ENCODE measurements at places on chromosomes 5 and 9.
A peak's percentile ranks its signal among the peaks of the same experiment; 100 is the strongest.

DNA sequence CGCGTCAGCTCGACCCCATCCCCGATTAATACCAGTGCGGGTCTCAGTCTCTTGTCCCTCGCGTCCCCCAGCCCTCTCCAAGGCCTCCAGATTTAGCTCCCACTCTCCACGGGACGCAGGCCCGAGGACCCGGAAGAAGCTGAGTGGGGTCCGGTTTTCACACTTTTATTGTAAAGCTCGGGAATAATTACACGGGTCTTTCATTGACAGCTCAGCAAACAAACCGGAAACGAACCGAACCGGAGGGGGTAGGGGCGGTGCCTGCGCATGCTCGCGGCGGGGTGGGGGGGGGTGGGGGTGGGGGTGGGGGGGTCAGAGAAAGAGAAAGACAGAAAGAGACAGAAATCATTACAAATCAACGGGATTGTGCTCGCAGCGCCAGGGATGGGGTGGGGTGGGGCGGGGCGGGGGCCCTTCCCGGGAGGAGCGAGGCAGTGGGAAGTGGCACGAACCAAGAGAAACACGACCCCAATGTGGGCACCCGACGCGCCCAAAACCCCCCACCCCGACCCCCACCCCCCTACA is 27.9 kb downstream of the PCDH1 start:
- peak; percentile 46 for DNase-seq

DNA sequence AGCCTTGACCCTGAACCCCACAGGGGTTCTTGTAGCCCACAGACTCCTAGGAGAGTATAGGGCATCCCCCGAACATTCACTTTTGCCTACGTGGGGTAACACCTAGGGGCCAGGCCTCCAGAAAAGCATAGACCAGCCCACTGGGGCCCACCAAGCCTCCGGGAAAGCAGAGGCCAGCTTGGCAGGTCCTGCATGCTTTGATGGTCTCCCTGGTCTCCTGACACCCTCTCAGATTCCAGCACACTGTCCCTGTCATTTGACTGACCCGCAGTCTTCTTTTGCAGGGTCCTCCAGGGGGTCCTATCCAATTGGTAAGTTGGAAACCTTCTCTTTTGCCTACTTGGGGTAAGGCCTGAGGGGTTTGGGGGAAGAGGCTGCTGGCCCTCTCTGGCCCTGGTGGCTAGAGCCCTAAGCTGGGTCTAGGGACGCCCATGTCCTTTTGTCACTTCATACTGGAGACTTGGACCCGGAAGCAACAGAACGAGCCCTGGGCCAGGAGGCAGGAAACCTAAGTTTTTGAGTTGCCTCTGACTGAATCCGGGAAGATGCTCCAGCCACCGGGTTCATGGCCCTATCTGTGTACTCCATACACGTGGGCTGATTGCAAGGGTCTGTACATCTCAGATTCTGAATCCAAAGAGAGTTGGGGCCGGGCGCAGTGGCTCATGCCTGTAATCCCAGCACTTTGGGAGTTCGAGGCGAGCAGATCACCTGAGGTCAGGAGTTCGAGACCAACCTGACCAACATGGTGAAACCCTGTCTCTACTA is 20.9 kb upstream of the ORM1 start:
- no peak for DNase-seq

- DNase-seq, result no peak
Observed at GRCh38 chr9:104107799-104108198, 13.7 kb downstream of the SMC2 start.

DNA sequence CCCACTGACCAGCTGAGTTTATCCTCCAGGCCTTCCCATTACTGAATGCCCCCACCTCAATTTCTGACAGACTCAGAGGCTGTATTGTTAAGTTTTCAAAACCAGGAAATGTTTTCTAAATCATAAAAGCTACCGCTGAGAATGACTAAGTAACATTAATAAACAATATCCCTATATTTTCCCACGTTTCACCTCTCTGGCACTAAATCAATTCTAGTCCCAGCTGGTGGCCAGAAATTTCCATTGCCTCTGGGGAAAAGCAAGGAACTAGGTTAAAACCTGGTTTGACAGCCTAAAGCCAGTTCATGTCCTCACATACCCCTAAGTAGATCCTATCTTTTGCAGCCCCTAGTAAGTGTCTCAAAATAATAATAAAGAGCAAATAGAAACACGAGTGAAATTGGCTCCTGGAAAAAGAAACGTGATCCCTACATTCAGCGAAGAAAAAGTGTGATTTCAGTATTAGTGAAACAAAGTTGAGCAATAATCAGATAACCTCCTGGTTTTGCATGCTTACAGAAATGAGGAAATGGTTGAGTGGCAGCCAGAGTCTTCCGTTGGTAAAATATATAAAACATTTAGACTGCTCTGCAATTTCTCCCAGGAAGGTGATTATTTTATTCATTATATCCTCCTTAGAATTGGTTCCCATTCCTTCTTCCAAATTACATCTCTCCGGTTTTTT is 110.9 kb downstream of the ESM1 start:
- no peak for DNase-seq

DNA sequence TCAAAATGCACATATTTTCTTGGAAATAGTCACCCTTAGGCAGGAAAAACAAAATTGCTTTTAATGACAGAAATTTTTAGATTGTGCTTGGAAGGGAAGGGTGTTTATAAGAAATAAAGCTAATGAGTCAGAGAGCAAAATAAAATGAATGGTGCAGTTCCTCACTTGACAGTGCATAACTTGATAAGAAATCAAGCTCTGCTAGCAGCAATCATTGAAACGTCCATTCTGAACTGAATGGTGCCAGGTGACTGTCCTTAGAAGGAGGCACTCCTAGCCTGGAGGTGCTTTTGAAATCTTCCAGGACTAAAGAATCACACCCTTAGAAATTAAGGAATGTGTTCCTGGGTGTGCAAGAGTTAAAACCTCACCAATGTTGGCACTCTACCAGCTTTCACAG is 202.5 kb downstream of the EFNA5 start:
- no peak for DNase-seq

GRCh38 chr5:132138260-132138659 is 64.7 kb downstream of the CSF2 start:
- DNase-seq, result peak; percentile 40

- peak; percentile 42 for DNase-seq
Observed at GRCh38 chr5:35202319-35203111, 27.8 kb downstream of the PRLR start.

DNA sequence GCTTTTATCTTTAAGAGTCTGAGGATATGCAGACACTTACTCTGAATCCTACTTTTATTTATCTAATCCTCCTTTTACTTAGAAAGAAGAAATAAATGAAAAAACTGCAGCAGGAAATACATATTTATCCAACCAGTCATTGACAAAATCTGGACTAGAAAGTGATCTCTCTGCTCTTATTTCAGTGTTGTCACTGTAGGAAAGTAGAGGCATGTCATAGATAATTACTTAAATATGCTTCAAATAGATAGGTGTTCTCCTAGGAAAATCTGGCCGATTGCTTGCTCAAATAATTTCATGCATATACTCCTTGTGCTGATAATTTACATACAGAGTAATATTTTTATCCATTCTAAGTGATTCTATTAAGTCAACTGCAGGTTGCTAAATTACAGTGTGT is 2001.9 kb upstream of the C9orf72 start:
- no peak for DNase-seq

DNA sequence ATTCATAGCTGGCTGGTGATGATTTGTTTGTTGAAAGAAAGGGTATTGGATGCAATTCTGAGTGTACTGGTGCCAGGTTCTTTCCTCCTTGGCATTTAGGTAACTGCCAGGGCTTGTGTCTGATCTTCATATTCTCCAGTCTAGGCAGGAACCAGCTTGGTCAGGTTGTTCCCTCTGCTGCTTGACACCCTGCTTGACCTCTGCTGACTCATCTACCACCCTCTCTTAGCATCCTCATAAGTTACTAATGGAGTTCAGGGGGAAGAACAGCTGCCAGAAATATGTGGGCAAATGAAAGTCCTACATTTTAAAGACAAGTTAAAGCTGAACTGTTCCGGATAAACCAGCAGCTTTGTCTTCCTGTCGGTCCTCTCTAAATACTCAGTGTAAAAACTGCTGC is 116.1 kb upstream of the TNC start:
- peak; percentile 92 for DNase-seq

- DNase-seq, result peak; percentile 70
Observed at GRCh38 chr9:99778308-99778707, 43.4 kb upstream of the NR4A3 start.

- DNase-seq, result no peak
Observed at GRCh38 chr9:72539824-72540347, 18.5 kb downstream of the TMC1 start.

DNA sequence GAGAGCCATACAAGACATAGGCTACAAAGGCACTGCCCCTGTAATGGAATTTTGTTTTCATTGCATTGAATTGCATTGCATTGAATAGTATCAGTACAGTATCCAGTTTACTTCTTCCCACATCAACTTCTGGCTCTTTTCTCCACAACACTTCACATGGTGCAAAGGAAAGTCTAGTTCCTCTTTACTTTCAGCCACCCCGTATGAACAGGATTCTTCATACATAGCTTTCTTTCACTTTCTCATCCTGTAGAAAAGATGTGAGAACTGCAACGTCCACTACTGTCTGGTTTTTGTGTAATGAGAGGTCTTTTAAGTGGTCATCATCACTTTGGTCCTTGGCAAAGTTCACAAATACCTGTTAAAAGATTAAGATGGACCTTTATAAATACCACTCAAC is 20.2 kb downstream of the NIPSNAP3B start:
- no peak for DNase-seq

DNA sequence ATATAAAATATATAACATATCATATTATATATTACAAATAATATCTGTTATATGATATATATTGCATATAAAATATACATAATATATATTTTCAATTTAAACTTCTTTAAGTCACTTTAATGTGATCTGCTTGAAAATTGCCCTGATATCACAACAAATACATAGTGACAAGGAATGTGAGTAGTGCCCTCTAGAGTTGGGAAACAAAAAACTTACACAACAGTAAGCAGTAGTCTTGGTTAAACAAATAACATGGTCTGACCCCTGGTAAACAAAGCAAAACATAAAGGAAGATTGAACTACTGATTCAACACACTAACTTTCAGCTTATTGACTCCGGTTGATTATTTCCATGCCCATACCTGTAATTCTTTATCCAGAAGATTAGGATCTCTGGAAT is 188.3 kb upstream of the NMUR2 start:
- DNase-seq, result no peak

GRCh38 chr5:148403344-148403743 is 19.6 kb downstream of the FBXO38 start:
- no peak for DNase-seq

DNA sequence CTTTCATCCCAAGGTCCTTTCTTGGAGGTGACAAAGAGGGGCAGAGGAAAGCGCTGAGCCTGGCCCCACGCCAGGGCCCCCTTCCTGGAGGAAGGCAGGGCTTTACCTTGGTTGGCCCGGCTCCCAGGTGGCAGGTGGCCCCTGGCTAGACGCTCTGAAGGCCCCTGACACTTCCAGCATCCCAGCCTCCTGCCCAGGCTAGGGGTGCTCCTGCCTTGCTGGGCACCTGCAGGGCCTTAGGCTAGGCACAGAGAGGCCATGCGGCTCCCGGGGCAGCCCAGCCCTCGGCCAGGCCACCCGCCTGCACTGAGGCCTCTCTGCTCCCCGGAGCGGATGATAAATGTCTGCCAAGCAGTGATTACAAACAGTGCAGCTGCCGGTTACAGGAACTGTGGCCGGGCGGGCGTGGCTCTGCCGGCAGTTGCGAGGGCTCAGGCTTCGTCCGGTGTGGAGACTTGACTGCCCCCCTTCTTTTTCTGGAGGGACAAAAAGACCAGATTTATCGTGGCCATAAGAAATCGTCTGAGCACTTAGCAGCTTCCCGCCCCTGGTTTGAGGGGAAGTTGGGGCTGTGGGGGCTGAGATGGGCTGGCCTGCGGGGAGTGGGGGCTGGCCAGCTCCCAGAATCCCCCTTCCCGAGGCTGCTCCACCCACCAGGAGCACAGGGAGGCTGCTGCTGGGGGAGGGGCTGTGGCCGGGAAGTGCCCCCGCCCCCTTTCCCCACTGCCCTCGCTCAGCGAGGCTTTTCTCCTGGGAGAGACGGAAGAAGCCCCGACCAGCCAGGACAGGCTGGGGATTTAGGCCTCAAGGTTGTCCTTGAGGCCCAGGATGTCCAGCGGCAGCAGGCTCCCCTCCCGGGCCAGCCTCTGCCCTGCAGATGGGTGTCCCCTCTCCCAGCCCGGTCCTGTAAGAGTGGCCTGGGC is 31.6 kb upstream of the UBAC1 start:
- DNase-seq, result peak; percentile 78

GRCh38 chr5:39464088-39464487 is 39.3 kb upstream of the DAB2 start:
- DNase-seq, result peak; percentile 76

DNA sequence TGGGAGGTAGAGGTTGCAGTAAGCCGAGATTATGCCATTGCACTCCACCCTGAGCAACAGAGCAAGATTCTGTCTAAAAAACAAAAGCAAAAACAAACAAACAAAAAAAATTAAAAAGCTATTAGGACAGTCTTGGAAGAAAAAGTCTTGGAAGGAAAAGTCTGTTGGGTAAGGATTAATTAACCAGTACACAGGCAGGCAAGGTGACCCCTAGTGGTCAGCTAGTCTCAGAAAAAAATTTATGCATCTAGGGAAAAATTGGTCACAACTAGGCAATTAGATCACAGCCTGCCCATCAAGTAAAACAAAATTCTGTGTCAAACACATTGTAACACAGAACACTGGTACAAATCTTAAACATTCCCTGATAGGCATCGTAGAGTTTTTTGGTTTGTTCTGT is 6.7 kb upstream of the ANKRD18B start:
- peak; percentile 52 for DNase-seq

DNA sequence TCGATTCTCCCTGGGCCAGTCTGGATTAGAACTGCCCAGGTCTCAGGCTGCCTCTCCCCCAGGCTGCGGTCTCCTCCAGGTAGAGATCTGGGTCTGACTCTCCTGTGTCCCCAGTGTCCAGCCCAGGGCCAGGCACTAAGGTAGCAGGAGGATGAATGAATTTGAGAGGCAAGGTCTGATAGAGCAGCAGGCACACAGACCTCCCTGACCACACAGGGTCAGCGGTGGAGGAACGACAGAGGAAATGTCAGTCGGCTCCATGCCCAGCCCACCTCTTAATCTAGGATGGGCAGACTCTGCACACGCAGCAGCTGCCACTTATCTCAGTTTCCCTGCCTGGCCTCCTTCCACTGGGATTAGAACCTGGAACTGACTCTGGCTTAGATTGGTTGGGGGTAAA is 272.7 kb upstream of the MVB12B start:
- no peak for DNase-seq

DNA sequence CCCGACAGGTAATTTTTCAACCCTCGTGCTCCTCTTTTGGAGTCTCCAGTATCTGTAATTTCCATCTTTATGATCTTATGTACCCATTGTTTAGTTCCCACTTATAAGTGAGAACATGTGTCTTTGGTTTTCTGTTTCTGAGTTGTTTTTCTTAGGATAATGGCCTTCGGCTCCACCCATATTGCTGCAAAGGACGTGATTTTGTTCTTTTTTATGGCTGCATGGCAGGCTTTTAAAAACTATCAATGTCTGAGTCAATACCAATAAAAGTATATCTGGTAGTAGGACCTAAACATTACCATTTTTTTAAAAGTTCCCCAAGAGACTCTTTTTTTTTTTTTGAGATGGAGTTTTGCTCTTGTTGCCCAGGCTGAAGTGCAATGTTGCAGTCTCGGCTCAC is 3.9 kb upstream of the SLC26A2 start:
- no peak for DNase-seq
